Endothelial cell of umbilical vein (primary cell): ENCODE measurements at places on chromosomes 7 and 10. TPM values are rescaled to one million over a fixed set of nuclear protein-coding genes. Genes with fewer than 3 reads are reported as not detected.

The CNNM1 gene
- not detected in 2 replicates for polyA plus RNA-seq

The LRRC18 gene
- polyA plus RNA-seq, result not detected in 2 replicates

The PDK4 gene
- polyA plus RNA-seq, result 0.51 and 0.75 TPM in 2 replicates

DNA sequence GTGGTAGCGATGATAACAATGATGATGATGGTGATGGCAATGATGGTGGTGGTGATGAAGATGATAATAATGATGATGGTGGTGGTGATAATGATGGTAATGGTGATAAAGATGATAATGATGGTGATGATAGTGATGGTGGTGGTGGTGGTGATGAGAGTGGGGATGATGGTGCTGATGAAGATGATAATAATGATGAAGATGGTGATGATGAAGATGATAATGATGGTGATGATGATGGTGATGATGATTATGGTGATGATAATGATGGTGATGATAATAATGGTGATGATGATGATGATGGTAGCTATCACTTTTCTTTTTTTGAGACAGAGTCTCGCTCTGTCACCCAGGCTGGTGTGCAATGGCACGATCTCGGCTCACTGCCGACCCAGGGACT lies 144.5 kb upstream of the PCBD1 start:
- DNase-seq, result no peak

DNA sequence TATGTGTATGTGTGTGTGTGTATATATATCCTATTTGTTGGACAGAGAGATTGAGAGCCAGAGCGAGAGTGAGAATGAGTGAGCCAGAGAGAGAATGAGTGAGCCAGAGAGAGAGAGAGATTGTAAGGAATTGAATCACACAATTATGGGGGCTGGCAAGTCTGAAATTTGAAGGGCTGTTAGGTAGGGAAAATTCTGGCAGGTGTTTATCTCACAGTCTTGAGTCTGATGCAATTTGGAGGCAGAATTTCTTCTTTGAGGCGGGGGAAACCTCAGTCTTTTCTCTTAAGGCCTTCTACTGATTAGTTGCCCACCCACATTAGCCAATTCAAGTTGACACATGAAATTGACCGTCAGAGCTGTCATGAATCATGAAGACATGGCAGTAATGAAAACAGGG lies 41.0 kb upstream of the WASL start:
- DNase-seq, result no peak

GRCh38 chr7:80385508-80385907 lies 126.4 kb downstream of the GNAT3 start:
- peak; percentile 82 for DNase-seq

GRCh38 chr10:5297466-5297865 lies 67.3 kb upstream of the UCN3 start:
- peak; percentile 24 for DNase-seq

DNA sequence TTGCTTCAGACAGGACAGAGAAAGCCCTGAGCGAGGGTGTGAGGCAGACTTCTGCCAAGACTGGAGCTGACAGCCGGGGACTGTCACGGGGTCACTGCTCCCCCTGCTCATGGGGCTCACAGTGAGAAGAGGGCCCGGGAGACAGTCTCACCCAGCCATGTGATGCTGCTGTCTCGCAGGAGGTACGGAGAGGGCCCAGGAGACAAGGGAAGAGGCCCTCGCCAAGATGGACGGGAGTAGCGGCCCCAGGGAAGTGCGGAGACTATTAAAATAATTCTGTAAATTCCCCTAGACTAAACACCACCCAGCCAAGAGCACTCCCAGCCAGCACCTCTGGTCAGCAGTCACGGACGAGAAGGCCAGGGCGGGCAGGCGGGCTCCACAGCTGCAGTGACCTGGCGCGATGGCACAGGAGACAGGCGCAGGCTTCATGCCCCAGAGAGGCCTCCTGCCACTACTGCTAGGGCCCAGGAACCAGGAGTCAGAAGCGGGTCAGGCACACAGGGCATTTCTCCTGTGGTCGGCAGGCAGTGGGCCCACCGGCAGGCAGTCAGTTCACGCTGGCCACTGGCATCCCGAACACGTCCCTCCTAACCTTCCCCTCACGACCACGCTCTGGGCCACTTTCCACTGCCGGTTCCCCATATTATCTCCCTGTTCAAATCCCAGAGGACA lies 24.1 kb downstream of the WDR86 start:
- no peak for DNase-seq

DNA sequence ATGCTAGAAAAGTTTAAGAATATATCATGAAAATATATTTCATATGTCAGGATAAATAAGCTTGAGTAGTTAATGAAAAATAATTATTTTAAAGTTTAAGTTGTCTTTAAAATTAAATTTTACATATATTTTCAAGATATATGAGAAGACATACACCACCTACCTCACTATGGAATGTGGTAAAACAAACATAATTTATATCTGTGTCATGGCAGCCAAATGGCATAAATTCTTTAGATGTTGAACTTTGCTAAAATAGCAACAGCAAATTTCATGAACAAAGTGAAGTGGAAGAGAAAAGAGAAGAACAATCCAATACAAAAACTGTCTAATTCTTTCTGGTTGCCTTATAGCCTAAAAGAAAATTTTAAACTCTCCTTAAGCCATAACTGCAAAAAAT lies 39.6 kb upstream of the SLC16A12 start:
- no peak for DNase-seq

DNA sequence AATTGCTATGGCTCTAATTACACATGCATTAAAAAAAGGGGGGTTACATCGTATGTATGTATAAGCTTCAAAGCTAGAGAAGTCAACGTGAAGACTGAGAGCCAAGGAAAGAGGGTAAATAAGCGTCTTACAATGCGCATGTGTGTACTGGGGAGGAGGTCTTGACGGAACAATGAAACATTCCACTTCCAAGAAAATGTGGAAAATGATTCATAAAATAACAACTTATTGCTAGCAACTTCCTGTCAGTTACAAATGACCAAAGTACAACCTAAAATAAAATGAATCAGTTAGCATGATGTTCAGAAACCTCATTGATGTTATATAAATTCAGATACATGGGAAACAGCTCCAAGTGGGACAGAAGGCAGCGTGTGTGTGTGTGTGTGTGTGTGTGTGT lies 104.1 kb upstream of the RHEB start:
- DNase-seq, result peak; percentile 95

GRCh38 chr10:62037890-62038608 lies 136.6 kb downstream of the ARID5B start:
- DNase-seq, result no peak

- no peak for DNase-seq
These were observed 123.6 kb downstream of the OAT start for GRCh38 chr10:124294811-124295770.

DNA sequence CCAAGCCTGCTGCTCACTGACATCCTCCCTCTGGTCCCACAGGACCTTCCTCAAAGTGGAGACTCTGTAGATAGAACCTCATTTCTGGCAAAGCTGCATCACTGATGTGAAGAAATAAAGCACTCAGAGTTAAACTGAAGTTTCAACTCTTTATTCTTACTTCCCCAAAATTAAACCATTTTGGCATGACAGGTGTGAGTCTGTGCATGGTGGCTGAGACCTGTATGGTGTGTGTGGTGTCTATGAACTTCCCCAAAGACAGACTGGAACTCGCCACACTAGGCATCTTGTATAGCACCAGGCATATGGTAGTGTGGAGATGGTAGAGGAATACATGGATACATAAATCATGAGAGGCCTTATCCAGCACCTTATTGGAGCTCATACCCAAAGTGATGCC lies 6.6 kb upstream of the WDFY4 start:
- no peak for DNase-seq
